ENCODE measurements at places on chromosomes 12 and 14. TPM values are rescaled to one million over a fixed set of nuclear protein-coding genes. Genes with fewer than 3 reads are reported as not detected.
A peak's percentile ranks its signal among the peaks of the same experiment; 100 is the strongest.

Gene GLI1
- total RNA-seq, result 0.56 TPM

Gene CYP27B1
- total RNA-seq, result not detected

GRCh38 chr14:84857571-84857970 lies 672.4 kb upstream of the FLRT2 start:
- no peak for DNase-seq

Gene C12orf42
- total RNA-seq, result 0.22 TPM

DNA sequence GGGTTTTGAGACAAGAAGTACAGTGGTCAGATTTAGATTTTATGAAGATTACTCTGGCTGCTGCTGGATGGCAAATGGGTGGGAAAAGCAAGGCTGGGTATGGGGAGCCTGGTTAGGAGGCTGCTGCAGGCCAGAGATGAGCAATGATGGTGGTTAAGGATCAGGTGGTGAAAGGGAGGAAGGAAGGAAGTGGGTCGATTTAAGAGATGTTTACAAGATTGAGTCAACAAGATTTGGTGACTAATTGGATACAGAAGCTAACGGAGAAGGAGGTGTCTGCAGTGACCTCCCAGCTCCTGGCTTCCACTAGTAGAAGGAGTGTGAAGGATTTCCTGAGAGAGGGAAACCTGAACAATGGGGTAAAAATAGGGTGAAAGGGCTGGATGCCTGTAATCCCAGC lies 18.7 kb downstream of the NOS1 start:
- DNase-seq, result no peak

Gene ETNK1
- 14.4 TPM for total RNA-seq

Gene PTGES3
- total RNA-seq, result 132 TPM

DNA sequence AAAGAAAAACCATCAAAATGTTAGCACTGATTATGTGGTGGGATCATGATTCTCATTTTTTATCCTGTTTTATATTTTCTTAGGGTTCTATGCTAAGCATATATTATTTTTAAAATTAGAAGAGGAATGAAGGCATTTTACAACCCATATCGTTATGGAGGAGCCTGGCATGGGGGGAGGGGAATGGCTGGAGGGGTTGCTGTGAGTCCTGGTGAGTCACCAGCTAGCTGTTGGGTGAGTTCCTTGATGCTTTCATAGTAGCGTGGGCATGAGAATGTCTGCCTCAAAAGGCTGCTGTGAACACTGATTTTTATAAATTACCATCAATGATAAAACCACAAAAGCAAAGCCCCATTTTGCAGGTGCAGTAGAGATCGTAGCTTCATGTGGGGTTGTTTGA lies 46.9 kb downstream of the C14orf132 start:
- no peak for DNase-seq

DNA sequence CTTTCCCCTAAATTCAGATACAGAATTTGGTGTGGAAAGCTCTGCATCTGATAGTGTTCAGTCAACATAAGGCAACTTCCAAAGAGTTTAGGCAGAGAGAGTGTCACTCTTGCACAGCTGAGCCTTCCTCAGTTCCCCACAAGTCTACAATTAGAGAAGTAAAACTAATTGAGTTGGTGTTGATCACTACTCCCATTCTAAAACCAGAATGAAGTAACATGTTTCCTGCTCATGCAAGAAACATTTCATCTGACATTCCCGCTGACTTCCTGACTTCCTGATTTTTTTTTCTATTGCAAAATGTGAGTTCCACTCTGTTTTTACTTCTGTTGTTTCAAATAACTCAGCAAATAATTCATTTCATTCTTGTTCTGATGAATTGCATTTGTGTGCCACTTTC lies 271.0 kb downstream of the ALG10B start:
- no peak for DNase-seq

DNA sequence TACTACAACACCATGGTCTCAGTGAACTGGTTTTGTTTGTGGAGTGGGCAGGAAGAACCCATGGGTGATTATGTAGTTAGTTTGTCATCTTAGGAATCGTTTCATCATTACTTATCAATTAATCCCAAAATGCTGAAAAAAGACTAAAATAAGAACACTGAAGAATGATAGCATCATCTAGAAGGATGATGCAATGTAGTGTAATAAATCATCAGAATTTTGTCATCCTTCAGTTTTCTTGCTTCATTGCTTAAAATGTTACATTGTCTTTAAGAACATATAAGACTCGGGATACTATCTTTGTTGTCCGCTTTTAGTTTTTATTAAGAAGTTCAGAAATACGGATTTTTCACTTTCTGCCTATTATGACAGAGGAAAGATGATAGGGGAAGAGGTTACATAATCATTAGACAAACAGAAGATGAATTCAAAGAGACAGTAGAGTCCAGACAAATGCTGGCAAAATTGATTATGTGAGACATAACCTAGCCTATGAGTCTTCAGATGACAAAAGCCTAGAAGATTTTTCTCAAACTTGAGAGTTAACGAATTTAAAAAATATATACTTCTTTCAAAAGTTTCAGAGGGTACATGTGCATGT lies 10.8 kb upstream of the SMOC1 start:
- DNase-seq, result no peak

GRCh38 chr12:47020211-47020821 lies 59.1 kb upstream of the PCED1B start:
- DNase-seq, result no peak

DNA sequence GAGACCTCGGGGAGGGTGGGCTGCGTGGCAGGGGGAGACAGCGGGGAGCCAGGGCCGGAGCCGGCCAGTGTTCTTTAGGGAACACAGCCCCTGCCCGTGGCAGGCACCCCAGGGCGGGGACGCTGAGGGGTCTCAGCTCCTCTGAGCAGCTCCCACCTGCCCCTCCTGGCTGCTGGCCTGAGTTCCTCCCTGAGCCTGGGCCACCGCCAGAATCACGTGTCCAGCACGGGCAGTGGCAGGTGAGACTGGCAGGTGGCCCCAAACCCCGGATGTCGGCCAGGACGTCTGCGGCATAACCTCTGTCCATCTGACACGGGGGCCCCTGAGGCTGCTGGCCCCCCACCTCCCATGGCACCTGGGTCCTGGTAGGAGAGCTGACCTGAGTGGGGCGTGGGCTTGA lies 25.1 kb downstream of the NOC4L start:
- DNase-seq, result peak; percentile 34

DNA sequence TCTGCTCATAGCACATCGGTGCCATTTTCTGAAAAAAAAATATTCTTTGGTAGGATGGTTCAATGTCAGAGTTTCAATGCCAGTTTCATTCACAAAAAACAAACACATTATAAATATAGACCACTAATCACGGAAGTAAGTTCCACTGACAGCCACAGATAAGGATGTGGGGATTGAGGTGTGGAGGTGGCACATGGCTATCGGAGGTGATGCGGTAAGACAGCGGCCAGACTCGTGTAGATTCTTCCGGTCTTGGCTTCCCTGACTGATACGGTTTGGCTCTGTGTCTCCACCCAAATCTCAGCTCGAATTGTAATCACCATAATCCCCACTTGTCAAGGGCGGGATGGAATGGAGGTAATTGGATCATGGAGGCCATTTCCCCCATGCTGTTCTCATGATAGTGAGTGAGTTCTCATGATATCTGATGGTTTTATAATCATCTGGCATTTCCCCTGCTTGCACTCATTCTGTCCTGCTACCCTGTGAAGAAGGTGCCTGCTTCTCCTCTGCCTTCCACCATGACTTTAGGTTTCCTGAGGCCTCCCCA lies 693.4 kb downstream of the VRK1 start:
- no peak for DNase-seq

DNA sequence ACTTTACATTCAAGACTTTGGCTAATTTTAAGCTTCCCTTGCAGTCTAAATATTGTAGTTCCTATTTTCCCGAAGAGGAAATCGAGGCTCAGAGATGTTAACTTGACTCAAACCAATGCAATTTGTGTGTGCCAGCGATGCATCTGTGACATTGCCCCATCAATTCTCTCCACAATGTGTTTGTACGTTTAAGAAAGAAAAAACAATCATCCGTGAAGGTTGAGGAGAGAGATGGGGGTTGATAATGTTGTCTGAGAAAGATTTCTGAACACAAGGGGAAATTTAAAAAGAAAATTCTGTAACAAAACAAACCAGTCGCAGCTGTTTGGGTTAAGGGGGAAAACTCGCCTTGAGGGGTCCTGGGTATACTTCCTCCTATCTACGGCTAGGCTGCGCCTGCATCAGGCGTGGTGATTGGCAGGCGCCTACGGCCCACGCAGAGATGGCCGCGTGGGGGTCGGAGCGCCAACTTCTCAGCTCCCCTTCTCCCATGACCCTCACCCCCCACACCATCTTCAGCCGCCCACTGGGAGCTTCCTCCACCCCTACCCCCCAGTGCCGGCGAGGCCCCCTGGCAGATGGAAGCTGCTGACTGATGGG lies 12.3 kb downstream of the SIX1 start:
- no peak for DNase-seq

DNA sequence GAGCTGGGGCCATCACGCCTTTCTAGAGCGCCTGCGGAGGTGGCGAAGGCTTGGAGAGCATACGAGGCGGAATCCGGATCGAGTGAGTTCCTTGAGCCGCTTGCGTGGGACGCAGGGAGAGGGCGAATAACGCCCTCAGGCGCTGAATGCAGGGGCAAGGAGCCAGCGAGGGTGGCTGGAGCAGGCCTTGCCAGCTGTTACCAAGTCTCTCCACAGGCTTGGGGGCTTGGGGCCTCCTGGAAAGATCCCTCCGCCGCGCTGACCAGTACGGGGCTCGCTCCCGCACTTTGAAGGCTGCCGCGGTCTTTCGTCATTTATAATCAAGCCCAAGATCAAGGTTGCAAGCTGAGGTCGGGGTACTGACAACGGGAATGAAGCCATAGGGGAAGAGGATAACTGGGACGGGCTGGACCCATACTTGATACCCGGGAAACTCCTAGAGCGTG lies 1.2 kb downstream of the FLRT2 start:
- DNase-seq, result peak; percentile 68

- DNase-seq, result no peak
These were observed 124.8 kb downstream of the GLT1D1 start for GRCh38 chr12:128978067-128978466.

- DNase-seq, result no peak
These were observed 147.5 kb downstream of the KITLG start for GRCh38 chr12:88432531-88433490.

DNA sequence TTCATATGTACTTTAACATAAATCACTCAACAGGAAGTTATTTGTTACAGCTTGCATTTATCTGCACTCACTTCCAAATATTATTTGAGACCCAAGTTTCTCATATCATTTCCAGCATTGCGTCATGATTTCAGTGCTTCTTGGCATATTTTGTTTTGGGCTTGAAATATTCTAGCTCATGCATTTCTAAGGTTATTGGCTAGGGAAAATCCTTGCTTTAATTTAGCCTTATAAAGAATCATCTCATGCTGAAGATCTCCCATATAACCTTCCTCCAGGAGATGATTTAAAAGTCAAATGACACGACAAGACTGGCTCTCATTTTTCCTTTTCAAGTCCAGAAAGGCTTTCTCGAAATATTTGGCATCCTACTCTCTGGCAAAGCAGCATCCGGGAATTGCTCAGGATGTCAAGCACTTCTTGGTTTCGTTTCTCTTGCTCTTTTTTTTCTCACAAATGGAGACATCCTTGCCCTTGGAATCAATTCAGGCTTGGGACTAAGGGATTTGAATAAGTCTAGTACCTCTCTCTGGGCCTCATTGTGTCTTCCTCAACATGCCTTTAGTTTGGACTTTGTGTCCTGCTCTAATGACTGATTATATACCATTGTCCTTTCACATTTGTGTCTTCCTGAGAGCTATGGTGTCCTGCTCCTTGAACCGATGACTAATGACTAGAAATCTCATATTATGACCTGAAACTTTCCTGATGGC lies 295.0 kb downstream of the RMST start:
- no peak for DNase-seq

DNA sequence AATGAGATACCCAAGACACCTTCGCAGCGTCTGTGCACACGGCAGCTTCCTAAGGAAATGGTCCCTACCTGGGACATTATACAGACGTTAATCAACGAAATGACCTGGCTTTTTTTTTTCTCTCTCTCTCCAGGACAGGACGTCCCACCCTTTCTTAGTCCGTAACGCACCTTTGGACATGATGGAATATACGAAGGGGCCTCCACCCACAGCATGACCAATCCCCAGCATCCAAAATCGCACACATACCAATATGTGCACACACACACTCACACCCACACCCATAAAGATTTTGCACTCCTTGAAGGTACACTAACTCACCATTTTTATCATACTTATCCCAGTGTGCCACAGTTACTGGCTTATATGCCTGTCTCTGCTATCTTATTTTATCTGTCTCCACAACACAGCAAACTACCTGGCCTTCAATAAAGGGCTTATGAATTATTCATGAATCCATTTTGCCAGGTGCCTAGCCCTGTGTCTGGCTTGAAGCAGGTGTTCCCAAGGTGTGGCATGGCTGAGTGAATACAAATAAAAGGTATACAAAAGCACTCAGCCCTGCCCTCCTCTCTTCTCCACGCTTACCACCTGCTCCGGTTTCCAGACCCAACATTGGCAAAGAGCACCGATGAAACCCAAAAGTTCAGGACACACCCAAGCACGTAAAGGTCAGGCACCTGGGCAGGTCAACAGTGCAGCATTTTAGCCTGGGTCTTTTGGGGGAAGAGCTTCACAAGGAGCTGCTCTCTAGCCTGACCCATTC lies 2.2 kb downstream of the SCNN1A start:
- no peak for DNase-seq

Gene AMHR2
- not detected for total RNA-seq

DNA sequence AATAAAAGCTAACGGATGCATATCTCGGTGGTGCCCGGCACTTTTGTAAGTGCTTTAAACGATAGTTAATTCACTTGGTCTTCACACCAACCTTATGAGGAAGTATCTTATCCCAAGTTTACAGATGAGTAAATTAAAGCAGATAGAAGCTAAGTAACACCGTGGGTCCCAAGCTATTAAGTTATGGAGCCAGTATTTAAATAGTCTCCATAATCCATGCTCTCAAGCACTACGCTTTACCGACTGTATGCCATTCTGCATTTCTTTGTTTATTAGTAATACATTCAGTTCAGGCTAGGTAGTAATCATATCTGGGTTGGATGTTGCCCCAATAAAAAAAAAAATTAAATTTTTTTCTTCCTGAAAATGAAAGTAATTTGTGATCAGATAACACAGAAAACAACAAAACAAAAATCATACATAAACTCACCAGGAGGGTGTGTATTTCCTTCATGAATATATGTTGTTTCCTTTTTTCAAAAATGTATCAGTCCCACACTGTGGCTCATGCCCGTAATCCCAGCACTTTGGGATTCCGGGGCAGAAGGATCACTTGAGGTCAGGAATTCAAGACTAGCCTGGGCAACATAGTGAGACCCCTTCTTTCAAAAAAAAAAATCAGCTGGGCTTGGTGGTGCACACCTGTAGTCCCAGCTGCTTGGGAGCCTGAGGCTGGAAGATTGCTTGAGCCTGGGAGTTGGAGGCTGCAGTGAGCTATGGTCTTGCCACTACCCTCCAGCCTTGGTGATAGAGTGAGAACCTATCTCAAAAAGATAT lies 1.4 kb upstream of the M6PR start:
- DNase-seq, result no peak

Gene TAS2R42
- not detected for total RNA-seq

- DNase-seq, result no peak
These were observed 509.7 kb downstream of the NAV3 start for GRCh38 chr12:78340406-78340805.

Gene CACNB3
- total RNA-seq, result 5.9 TPM
